Stimulated activated CD4-positive, alpha-beta T cell treated with anti-CD3 and anti-CD28 coated beads, Interleukin-15, amount 100 ng/mL, for 1 hour (primary cell): ENCODE measurements at places on chromosomes 7 and 10.

- no peak for DNase-seq
Measured at GRCh38 chr7:84218681-84219080, 24.1 kb upstream of the SEMA3A start.

- no peak for DNase-seq
Measured at GRCh38 chr7:75630549-75630948, 108.2 kb downstream of the HIP1 start.

DNA sequence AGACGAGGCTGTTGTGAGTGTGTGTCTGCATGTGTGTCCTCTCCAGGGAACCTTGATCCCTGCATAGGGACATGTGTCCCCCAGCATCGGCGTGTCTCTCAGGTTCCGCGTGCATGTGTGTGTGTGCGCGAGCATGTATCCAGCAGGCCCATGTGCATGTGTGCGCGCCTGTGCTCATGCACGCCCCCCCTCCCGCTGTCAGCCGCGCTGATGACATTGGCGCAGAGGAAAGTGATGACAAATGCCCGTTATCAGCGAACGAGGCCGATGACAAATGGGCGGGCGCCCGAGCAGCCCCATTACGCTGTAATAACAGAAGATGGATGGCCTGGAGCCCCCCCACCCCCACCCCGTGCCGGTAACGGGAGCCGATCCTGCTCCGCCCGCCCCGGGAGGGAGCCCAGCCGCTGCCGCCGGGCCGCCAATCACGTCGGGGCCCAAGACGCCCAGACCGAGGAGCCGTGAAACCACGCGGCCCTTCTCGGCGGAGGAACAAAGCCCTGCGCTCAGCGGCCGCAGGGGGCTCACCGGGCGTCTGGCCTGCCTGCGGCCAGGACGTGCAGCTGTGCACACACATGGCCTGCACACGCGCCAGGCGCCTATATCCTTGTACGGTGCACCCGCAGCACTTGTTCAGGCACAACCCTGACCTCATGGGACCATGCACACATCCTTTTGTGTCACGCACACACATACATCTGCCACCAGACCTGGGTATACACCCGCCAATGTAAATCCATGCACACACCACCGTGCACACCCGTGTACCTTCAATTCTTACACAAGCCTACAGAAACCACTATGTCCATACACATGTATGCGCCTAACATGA is 21.5 kb downstream of the POLL start:
- DNase-seq = no peak

DNA sequence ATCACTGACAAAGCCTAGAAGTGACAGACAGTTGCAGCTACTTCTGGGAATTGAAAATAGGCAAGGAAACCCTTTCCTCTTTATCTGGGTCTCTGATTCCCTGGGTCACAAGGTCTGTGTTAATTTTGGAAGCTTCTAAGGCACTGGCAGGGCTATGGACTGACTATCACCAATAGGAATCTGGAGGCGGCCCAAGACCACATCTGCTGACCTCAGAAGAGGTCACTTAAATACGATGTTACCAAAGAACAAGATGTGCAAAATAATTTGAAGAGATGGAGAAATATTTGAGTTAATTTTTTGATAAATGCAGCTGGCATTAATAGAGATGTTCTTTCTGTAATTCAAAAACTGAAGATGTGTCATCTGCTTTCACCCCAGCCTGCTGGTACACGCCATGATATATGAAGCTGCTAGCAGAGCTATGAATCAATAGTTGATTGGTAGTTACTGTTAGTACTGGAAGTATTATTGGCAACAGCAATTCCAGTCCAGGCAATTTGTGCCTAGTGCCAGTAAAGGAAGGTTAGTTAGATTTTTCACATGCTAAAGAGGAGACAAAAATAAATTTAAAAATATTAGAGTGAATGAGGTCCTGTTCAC is 5.5 kb upstream of the STEAP4 start:
- no peak for DNase-seq

- no peak for DNase-seq
Measured at GRCh38 chr10:30826679-30827078, 197.1 kb upstream of the LYZL2 start.

DNA sequence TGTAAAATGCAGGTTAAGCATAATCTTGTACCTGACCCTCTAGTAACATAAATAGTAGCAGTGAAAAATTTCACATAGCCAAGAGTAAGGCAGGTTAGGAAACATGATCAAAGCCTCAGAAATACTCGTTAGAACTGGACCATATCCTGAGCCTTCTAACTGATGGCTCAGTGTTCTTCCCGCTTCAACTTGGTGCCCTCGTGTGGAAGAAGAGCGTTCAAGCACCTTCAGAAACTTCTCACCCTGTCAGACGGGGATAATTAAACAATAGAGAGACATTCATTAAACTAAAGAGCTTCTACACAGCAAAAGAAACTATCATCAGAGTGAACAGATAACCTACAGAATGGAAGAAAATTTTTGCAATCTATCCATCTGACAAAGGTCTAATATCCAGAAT is 124.5 kb downstream of the MYOF start:
- no peak for DNase-seq
